ENCODE measurements at places on chromosomes 2 and 18. TPM values are rescaled to one million over a fixed set of nuclear protein-coding genes. Genes with fewer than 3 reads are reported as not detected.

GRCh38 chr2:180978903-180979748 lies 1.3 kb upstream of the UBE2E3 start:
- peak; percentile 75 for DNase-seq

DNA sequence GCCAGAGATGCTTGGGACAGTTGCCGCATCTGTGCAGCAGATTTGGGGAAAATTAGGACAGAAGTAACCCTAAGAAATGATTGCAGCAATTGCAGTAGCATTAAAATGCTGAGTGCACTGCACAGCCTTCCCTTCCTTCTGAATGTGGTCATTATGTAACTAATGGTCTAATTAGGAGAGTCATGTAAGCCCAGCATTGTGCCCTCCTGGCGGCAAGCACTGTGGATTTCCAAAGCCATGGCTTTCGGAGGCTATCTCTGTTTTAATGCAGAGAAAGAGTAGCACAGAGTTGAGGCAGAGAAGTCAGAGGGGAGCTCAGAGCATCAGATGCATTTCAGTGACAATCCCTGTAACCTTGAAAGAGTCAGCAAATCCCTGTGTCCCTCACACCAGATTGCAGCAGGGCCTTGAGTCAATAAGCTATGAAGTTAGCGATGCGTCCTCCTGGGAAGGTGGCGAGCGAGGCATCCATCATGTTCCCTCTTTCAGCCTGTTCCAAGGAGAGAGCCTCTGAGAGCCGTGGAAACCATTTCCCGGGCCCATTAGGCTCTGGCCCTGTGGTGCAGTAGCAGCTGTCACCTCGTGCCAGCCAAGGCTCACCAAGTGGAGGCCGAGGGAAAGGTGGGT lies 307.2 kb downstream of the FBXO15 start:
- no peak for DNase-seq

DNA sequence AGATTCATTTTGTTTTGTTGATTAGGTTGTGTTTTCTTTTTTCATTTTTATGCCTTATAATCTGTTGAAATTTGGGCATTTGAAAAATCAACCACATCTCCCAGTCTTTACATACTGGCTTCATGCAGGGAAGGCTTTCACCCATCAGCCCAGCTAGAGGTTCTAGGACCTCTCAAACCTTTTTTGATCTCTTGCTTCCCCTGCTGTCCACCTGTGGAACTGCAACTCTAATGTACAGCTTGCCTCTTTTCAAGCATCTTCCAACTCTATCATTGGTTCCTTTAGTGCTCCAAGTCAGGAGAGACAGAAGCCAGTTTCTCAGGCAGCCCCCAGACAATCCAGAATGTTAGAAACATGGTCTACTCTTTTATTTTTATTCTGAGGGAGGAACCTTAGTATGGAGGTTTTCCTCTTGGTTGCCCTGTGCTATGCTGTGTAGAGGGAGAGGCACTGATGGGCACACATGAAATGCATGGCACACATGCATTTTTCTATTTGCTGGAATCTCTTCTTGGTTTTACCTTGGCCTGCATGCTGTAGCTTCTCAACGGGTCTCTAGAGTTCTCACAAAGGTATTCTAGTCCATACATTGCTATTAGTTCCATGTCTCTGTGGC lies 107.2 kb upstream of the L3MBTL4 start:
- DNase-seq, result no peak

DNA sequence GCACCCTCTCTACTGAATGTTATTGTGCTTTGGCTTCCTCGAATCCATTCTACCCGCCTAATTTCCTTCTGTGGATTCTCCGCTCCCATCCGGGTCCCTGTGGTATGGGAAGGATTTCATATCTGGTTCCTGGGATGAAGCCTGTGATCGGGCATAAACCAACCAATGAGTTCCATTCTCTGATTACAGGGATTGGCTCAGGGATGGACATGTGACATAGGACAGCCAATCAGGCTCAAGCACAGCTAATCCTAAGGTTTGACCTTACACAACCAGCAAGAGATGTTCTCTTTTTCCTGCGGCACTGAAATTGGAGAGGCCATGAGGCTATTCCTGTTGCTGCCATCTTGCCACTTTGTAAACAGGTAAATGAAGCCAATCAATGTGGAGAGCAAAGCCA lies 168.1 kb upstream of the SMAD2 start:
- no peak for DNase-seq

- no peak for DNase-seq
Measured at GRCh38 chr2:135870571-135870970, 5.7 kb downstream of the MCM6 start.

DNA sequence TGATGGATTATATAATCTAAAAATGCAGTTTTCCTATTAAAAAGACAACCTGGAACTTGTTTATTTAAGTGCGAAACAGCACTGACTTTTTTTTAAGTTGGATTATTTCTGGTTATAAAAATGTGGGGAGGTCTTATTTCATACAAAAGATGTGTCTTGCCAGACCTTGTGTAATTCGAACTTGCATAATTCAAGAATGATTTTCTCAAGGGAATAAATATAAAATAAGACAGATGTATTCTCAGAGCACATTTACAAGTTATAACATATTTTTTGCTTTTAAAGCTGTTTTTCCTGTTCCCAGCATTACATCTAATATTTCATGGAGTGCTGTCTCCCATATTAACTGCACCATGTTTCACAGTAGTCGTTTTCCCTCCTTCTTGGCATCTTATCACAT lies 263.1 kb downstream of the CDH20 start:
- no peak for DNase-seq

DNA sequence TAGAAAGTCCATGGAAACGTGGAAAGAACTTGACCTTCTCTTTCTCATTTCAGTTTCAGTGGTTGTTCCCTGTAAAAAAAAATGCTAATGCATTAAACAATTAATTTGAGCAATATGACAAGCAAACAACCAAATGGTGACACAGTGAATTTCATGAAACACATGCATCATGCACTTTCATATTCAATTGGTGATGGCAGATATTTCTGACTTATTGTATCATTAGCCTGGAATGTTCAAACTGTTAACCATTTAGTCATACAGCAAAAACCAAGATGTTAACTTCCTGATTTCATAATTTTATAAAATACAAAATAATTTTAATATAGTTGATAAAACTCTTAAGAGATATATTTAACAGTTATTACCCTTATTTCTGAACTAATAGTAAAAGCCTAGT lies 85.5 kb downstream of the SCN1A start:
- DNase-seq, result no peak

- no peak for DNase-seq
Measured at GRCh38 chr2:175743011-175743410, 259.1 kb downstream of the LNPK start.

- no peak for DNase-seq
Measured at GRCh38 chr18:78587626-78588600, 391.7 kb upstream of the SALL3 start.

DNA sequence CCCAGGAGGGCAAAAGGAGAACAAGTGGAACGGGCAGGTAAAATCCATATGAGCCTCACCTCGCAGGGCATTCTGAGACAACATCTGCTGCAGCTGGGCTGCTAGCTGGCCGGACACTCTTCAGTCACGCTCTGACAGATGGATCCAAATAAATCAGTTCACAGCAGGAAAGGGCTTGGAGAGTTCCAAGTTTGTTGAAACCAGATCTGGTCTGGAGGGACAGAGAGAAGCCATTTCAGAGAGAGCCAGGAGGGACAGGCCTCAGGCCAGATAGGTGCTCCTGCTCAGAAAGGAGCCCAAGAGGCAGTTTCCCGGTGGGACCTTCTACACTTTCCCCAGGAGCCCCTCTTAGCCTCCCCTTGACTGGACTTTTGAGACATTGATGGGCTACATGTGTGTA lies 28.2 kb upstream of the TNP1 start:
- DNase-seq, result no peak

DNA sequence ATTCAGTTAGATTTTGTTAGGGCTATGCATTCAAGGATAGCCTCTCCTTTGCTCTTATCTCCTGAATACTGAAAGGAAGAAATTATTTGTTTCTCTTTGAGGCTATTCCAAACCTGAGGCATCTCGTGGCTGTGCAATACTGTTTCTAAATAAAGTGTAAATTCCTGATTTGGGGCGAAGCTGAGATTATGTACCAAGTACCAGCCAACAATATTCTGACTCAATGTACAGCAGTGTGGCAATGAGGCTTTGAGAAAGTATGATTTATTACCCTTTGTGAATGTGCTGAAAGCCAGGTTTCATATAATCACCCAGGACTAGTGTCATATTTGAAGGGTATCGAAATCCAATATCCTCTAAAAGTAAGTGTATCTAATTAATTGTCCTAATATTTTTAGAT lies 113.5 kb downstream of the MEIS1 start:
- DNase-seq, result no peak

DNA sequence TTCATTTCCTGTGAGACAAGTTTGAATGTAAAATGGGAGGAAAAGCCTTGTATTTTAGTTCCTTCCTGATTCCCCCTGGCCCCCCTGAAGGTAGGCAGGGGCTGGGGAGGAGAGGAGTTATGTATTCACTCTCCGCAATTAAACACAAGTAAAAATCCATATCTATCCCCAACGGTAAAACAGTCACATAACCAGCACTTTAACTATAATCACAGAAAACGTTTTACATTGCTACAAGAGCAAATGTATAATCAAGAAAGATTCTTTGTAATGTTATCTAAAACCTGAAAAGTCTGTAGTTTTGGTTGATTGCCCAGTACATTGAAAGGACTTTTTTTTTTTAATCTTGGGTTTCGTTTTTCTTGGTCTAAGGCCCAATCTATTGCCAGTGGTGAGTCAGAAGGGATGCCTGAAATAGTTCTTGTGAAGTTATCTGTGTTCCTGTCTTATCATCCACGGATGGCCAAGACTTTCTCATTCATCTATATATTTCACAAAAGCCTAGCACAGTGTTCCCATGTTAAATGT lies 34.5 kb upstream of the CCNYL1 start:
- no peak for DNase-seq

DNA sequence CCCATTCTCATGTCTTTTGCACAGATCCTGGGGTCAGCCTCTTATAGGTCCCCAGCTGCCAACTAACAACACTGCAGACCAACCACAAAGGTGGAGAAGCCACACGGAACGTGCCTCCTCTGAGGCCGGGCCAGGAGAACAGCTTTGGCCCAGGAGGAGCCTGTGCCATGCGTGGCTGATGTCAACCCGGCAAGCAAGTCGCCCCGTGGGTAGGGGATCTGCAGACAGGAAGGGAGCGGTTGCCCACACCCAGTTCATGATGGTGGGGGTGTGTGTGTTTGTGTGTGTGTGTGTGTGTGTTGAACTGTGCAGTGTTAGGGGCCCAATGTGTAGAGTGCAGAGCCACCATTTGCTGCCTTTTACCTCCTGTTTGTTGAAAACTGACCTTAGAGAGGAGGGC lies 2.4 kb upstream of the CLEC4F start:
- DNase-seq, result no peak

GRCh38 chr2:143803936-143804335 lies 674.7 kb downstream of the ARHGAP15 start:
- DNase-seq, result no peak

DNA sequence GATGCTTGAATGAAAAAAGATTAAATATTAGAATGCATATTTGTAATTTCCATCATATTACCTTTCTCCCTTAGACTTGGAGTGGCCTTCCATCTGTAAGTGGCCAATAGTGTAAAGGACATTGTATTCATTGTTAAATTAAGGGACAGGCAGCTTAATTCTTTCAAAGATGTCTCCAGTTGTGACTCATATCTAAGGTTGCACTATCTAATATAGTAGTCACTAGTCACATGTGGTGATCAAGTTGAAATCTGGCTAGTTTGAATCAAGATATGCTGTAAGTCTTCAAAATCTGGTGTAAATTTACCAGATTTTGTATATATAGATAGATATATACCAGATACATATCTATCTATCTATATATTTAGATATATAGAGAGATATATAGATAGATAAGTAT lies 52.4 kb upstream of the AGPS start:
- no peak for DNase-seq

- DNase-seq, result no peak
Measured at GRCh38 chr18:6682437-6683111, 46.9 kb upstream of the ARHGAP28 start.

DNA sequence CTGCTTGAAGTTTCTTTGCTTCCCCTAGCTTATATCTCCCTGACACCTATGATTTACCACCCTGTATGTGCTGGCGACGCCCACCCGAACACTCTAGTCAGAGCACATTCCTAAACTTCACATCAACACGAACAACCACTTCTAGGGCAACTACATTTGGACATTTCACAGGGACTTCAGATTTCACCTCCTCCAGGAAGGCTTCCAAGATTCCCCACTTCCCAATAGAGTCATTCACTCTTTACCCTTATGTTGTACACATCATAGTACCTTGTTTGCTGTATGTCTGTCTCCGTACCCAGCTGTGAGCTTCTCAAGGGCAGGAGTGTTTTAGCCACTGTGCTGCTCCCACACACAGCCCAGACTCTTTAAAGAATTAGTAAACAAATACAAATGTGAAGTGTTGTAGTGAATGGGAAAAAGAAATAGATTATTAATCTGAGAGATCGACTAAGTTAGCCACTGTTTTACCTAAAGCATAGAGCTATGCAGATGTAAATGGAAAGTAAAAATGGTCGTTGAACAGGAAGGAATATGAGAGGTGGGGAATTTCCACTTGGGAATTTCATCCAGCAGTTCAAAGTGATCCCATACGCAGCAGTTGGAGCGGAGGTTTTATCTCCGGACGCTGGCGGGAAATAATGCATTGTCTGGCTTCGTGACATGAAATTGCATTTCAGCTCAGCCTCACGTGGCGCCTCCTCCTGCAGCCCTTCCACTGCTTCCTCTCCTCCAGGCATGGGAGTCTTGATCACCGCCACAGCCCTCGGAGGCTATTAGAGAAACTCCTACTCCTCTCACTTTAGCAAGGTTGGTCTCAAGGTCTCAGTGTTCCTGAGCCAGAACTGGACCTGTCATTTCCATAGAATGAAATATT lies 233.4 kb upstream of the COPS8 start:
- DNase-seq, result no peak

DNA sequence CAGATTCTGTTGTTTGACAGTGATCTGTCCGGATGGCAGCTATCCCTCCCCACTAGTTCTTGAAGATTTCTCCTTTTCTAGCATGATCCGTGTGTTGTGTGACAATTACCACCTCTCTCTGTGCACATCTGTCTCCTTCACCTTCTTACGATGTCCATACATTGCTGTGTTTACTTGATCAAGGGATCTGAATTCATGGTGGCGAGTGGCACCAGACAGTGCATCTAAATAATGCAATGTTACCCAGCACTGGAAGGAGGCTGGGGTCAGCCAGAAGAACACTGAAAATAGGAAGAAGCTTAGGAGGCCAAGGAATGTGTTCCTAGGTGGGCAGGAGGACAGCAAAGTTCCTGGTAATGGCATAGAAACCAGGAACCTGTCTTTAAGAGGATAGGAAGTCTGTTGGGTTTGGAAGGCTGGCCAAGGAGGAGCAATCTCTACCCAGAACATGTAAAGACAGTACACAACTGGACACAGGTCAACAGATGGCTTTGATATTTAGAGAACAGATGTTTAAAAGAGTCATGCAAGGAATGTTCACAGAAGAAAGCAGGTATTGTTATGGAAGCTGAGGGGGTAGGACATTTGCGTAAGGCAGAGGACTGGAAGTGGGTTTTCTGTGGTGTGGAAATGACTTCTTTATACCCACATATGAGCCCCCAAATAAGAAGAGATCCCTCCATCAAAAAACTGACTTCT lies 126.4 kb downstream of the HRH4 start:
- DNase-seq, result no peak

Gene PPP1R1C
- total RNA-seq, result 27.5 TPM

Gene PTMA
- 1,260 TPM for total RNA-seq

Gene RAPH1
- total RNA-seq, result 16.8 TPM

Gene CREG2
- total RNA-seq, result 9.0 TPM

Gene ROCK2
- total RNA-seq, result 28.5 TPM

Gene BCS1L
- 36.0 TPM for total RNA-seq

Gene FZD7
- total RNA-seq, result 30.9 TPM

Gene MZT2B
- total RNA-seq, result 357 TPM

Gene TEX44
- total RNA-seq, result not detected

Gene LINC00305
- total RNA-seq, result not detected

Gene RIT2
- not detected for total RNA-seq

Gene STARD6
- total RNA-seq, result not detected

Gene RASGRP3
- 0.10 TPM for total RNA-seq

Data from PC-9 (cell line).